Activated CD4-positive, CD25-positive, alpha-beta regulatory T cell treated with anti-CD3 and anti-CD28 coated beads, Interleukin-2, amount 50 U/mL, for 16 hours (primary cell): ENCODE measurements at places on chromosomes 6 and 20.

- DNase-seq, result no peak
Measured at GRCh38 chr6:25038999-25039398, 103.2 kb upstream of the RIPOR2 start.

DNA sequence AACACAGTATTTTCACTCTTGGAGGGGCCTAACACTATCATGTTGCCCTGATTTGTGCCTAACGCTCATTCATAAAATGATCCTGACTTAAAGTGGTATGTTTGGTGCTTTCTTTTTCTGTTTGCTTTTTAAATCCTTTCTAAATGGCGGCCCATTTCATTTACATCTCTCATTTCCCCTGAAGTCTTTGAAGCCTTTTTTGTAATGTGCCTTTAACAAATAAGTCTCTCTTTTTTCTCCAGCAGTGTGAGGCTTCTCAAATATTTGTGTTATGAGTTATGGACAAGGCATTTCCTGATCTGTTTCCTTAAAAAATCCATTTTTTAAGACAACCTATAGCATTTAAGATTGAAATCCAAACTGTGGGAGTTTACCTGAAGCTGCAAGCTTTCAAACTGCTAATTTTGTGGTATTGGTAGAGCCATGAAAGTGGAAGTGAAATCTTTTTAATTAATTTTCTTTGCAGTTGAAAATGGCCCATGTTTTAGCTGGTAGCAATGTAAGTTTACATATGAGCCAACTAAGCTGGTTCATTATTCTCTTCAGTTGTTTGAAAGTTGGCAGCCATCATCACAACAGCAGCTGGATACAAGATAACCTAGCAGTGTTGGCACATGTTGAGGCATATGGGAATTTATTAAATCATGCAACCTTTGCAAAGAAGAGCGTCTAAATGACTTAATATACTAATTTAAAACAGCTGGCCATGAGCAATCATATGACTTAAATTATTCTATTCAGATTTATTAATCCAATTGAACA, 469.7 kb downstream of the CDKAL1 start:
- DNase-seq, result no peak

- no peak for DNase-seq
Measured at GRCh38 chr6:143569040-143569439, 57.5 kb upstream of the FUCA2 start.

- DNase-seq, result no peak
Measured at GRCh38 chr6:168499045-168499650, 58.2 kb downstream of the SMOC2 start.

- DNase-seq, result no peak
Measured at GRCh38 chr6:74677463-74677862, 528.4 kb downstream of the COL12A1 start.

GRCh38 chr20:40393197-40394079, 295.6 kb downstream of the MAFB start:
- DNase-seq, result no peak

DNA sequence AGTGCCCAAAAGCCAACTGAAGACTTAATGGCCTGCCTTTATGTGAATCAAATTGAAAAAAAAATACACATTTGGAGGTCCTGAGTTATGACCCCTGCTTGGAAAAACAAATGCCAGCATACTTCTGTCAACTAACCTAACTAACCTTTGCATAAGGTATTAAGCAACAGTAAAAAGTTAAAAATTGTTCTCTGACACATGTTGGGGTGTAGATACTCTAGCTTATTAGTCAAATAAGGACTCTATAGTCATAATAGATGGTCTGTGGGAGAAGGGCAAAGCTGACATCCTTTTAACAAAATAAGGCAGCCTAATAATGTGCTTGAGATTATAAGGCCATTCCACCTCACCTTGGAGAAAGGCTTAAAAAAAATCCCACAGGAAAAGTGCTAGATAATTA, 140.5 kb downstream of the HIVEP2 start:
- no peak for DNase-seq

DNA sequence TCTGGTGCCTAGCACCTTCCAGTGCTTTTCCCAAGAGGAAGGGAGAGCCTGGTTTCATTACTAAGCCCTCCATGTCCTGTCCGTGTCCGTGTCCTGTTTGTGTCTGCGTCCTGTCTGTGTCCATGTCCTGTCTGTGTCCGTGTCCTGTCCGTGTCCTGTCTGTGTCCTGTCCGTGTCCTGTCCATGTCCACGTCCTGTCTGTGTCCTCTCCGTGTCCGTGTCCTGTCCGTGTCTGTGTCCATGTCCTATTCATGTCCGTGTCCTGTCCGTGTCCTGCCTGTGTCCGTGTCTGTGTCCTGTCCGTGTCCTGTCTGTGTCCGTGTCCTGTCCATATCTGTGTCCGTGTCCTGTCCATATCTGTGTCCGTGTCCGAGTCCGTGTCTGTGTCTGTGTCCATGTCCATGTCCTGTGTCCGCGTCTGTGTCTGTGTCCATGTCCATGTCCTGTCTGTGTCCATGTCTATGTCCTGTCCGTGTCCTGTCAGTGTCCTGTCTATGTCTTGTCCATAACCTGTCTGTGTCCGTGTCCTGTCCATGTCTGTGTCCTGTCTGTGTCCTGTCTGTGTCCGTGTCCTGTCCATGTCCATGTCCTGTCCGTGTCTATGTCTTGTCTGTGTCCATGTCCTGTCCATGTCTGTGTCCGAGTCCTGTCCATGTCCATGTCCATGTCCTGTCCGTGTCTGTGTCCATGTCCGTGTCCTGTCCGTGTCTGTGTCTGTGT, 54.4 kb upstream of the BHLHE23 start:
- DNase-seq, result no peak

GRCh38 chr6:12000174-12000573, 11.9 kb upstream of the HIVEP1 start:
- no peak for DNase-seq

- DNase-seq, result no peak
Measured at GRCh38 chr6:157999168-158000051, 17.7 kb downstream of the SYNJ2 start.

DNA sequence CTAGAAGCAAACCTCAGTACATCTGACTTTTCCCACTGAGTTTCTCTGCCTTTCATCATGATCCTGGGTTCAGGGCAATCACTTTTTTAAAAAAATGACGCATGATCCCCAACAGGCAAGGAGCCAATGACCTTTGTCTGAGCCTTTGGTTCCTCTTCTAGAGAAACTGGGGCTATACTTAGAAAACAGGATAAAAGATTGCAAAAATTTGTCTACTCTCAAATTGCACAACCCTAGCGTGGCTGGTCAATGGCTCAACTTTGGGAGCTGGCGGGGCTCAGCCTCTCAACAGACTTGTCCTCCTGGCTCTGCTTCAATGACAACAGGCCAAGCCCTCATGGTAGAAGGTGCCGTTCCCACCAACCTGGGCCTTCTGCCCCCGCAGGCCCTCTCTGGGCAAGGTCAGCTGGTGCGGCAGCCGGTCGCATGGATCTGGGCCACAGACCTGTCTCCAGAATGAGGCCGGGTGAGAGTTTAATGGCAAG, 48.7 kb downstream of the PDYN start:
- DNase-seq, result no peak

DNA sequence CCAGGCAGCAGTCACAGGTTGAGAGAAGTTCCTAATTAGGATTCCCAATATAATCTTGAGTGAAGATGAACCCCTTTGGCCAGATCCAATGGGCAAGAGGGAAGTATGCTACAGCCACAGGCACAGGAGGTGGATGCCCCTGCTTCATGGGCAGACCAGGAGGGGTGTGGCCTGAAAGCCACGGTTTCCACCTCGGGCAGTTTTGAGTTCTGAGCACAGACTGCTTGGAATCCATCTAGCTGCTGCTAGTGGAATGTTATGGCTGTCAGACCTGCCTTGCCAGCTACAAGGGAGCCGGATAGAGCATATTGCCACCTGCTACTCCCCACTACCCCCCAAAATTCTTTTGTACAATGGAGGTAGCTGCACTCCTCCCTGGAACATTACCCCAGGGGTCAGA, 672.9 kb downstream of the HACE1 start:
- DNase-seq, result no peak

DNA sequence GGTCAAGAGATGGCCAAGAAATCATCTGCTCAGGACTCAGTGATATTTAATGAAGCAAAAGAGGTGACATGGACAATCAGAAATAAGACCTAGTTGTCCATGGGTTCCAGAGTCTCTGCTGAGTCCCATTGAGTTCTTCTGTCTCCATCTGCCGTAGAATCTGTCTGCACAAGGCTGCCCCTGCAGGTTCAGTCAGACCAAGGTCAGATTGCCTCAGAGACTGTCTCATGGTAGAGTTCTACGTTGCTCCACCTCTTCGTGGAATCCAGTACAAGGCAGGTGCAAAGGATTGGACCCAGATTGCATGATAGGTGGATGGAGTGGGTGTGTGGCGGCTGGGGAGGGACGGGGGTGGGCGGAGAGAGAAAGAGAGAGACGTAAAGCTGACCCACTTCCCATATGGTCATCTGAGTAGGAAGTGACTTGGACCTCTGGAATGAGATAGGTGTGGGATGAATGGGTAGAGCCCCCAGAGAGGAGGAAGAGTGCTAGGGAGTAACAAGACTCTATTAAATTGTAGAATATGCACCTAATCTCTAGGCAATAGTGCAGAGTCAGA, 75.3 kb downstream of the SOBP start:
- DNase-seq, result no peak

GRCh38 chr6:123715006-123715863, 78.5 kb upstream of the TRDN start:
- DNase-seq, result no peak

GRCh38 chr6:165568326-165568725, 94.7 kb downstream of the PDE10A start:
- DNase-seq, result no peak

GRCh38 chr6:141726248-141726647, 406.5 kb upstream of the GJE1 start:
- DNase-seq, result no peak

GRCh38 chr20:11569163-11569562, 348.5 kb upstream of the BTBD3 start:
- DNase-seq, result no peak

GRCh38 chr6:135126034-135126433, 55.1 kb upstream of the MYB start:
- DNase-seq, result no peak

DNA sequence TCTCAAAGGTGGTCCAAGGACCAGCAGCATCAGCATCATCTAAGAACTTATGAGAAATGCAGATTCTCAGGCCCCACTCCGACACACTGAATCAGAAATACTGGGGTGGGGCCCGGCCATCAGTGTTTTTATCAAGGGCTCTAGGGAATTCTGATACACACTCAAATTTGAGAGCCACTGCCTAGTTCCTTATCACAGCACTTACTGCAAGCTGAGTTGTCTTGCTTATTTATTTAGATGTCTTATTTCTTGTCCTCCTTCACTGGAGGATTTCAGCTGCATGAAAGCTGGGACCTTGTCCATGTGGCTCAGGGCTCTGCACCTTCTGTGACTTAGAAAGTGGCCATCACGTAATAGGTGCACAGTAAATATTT, 139.4 kb upstream of the RREB1 start:
- no peak for DNase-seq

GRCh38 chr6:128413291-128413690, 107.1 kb downstream of the PTPRK start:
- no peak for DNase-seq

GRCh38 chr6:142883011-142883410, 62.0 kb downstream of the HIVEP2 start:
- DNase-seq, result no peak

- no peak for DNase-seq
Measured at GRCh38 chr20:58569241-58570125, 54.3 kb upstream of the APCDD1L start.

GRCh38 chr6:27755768-27756167, 156.4 kb downstream of the OR2B2 start:
- DNase-seq, result no peak

DNA sequence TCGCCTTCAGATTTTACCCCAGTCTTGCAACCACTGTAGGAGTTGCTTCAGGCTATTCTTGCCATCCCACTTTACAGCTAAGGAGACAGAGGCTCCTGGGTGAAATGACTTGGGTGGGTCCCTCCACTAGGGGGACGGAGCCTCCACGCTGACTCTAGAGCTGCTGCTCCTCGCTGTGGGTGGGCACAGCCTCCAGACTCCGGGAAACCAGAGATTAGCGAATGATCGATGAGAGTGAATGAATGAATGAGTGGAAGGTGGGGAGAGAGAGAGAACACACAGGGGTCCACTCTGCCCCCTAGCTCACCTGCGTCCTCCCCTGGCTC, 10.4 kb downstream of the ZBP1 start:
- DNase-seq, result no peak

- no peak for DNase-seq
Measured at GRCh38 chr20:41124451-41125094, 12.8 kb upstream of the PLCG1 start.

GRCh38 chr6:33895296-33895695, 91.5 kb upstream of the MLN start:
- DNase-seq, result no peak

DNA sequence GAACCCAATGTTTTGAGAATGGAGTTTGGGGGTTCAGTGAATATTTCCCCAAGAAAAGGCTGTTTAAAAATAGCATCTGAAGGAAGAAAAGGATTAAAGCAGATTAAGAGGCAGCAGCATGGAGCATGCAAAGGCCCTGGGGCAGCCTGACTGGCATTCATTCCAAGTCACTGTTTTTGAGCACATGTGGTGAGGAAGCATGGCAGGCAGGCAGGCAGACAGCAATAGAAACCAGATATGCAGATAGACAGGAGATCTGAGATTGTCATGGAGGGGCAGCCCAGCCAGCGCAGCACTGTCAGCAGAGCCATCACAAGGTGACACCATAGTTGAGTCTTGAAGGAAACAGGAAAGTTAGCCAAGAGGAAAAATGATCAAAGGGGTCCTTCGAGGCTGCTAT, 37.8 kb downstream of the SIRPA start:
- no peak for DNase-seq

DNA sequence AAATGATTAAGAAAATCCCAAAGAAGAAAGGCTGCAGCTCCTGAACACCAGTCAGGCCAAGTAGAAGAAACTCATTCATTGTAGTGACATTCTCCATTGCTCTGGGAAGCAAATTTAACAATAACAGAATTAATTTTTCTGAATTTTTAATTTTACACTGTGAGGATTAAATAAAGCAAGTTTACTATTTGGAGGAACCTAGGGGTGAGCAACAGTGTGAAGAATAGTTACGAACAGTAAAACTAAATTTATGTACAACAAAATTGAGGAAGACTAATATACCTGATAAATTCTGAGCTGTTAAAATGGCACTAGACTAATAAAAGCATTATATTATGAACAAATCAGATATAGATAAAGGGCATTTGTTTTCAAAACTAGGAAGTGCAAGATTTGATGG, at the start of gene OR12D3:
OR12D3 (minus strand) TSS at position 101 of the 400 bp plus-strand sequence; CDS start at position 97, 4 bp downstream.
- no peak for DNase-seq
